Right renal pelvis (tissue), 4 donors: ENCODE measurements at places on chromosomes 4 and X.

- no peak for DNase-seq
These were observed 61.6 kb downstream of the SAT1 start for GRCh38 chrX:23844502-23845138.

DNA sequence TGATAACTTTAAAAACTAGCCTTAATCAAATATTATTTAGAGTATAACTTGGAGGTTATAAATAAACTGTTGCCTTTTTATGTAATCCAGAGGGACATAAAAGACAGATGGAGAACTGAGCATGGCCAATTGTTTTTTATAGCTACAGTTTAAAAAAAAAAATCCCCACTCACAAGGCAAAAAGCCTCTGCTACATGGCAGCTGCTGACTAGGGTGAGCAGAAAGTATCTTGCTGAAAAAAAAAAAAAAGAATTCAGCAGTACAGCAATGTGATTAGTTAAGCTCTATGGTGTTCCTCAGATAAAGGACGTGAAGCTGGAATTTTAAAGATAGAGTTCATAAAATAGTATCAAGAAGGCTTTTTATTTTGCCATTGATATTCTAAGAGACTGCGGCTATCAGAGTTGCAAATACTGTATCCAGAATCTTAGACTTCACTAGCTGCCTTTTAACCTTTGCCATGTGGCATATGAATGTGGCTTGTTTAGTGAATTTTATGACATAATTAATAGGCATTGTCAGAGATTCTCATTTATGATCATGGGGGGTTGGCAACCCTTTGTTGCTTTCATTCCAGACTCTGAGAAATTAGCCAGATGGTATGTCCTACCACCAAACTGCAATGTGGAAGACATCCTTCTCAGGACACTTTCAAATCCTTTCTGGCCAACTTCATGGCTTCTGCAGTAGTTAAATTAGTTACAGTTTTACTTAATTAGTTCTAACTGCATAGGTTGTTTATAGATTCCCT is 498.0 kb downstream of the STPG2 start:
- DNase-seq = no peak

DNA sequence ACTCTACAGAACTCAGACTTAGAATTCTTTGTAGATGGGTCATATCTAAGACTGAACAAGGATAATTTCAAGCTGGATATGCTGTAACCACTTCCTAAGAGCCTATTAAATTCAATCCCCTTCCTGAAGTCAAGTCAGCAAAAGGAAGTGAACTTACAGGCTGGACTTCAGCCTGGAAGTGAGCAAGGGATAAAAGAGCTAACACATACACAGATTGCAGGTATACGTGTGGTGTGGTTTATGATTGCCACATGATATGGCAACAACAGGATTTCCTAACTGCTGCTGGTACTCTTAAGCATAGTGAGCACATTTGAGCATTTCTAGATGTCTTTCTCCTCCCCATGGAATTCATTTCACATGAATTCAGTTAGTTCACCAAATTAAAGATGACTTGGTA is 38.2 kb upstream of the UXT start:
- DNase-seq = no peak

- no peak for DNase-seq
These were observed 663 bp downstream of the CXorf38 start for GRCh38 chrX:40646489-40647306.

- DNase-seq = no peak
These were observed 237.6 kb upstream of the NDST3 start for GRCh38 chr4:117796677-117797076.

DNA sequence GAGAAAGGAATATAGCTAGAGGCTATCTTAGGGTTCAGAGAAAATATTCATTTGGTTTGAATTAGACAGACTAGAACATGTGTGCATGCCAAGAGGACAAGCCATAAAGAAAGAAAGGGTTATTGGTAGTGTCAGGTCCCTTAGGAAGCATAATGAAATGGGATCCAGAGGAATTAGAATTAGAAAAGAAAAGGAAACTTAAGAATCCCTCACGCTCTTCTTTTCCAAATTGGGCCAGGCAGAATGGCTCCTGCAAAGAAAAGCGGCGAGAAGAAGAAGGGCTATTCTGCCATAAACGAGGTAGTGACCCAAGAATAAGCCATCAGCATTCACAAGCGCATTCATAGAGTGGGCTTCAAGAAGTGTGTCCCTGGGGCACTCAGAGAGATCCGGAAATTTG is 4.9 kb upstream of the ABCG2 start:
- DNase-seq = no peak

DNA sequence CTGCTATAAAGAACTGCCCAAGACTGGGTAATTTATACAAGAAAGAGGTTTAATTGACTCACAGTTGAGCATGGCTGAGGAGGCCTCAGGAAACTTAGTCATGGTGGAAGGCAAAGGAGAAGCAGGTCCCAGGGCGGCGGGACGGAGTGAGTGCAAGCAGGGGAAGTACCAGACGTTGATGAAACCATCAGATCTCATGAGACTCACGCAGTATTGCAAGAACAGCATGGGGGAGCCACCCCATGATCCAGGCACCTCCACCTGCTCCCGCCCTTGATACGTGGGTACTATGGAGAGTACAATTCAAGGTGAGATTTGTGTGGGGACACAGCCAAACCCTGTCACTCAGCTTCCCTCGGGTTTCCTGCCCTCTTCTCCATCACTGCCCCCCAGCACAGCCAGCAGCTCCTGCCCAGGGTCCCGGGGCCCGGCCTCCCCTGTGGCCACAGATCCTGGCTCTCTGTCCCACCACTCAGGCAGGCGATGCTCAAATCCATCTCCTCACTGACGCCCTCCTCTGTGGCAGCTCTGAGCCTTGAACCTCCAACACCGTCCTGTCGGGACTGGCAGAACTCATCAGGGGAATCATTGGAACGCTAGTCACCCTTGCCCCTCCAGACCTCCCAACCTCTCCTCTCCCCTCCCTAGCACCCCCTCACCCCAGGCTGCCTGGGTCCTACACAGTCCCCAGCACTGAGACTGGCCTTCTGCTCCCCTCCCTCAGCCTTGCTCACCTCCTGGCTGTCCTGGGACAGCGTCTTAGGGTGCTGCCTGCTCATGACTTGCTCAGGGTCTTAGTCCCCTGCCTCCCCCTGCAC is 37.6 kb downstream of the FGFRL1 start:
- DNase-seq = no peak

DNA sequence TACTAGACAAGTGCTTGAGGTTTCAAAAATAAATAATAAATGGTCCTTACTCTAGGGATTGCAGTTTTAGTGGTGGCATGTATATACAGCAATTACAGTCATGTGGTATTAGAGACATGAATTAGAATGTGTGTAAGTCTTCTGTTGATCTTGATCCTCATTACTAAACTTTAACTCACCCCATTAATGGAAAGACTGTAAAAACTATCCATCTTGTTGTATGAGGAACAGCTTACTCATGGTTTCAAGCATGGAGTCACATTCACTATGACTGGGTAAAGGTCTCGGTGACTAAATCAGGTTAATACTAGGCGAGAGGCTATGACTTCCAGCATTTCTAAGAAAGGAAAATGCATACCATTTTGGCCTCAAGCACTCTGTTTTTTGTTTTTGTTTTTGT is 107.0 kb upstream of the HPGD start:
- no peak for DNase-seq

DNA sequence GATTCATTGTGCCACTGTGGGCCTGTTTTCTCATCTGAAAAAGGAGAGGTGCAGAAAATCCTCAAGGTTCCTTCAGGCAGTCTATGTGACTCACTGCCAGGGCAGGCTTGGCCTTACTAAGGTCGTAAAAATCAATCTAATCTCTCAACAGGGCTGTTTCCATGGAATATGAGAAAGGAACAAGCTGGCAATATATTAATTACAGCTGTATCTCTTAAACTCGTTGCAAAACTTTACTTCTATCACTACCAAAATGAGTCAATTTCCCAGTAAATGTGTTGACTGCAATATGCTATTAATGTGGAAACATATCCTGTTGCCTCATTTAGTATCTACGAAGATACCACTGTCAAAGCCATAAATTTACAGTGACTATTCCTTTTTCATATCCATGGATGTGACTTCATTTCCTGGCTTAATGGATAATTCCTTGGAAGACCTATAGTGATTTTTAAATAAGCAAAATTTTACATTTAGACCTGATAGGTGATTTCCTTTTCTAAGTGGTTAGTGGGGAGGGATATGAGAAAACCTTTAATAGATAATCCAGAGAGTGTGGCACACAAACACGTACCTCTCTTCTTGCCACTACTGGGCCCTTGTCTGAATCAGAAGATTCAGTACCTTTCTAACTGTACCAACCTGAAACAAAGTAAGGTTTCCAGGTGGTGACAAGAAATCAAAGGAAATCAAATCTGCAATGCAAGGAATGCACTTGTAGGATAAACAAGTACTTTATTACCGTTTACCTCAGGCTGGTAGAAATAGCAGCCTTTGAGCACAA is 127.4 kb upstream of the FTHL17 start:
- DNase-seq = no peak

GRCh38 chr4:185570727-185571126 is 35.4 kb upstream of the PDLIM3 start:
- no peak for DNase-seq

DNA sequence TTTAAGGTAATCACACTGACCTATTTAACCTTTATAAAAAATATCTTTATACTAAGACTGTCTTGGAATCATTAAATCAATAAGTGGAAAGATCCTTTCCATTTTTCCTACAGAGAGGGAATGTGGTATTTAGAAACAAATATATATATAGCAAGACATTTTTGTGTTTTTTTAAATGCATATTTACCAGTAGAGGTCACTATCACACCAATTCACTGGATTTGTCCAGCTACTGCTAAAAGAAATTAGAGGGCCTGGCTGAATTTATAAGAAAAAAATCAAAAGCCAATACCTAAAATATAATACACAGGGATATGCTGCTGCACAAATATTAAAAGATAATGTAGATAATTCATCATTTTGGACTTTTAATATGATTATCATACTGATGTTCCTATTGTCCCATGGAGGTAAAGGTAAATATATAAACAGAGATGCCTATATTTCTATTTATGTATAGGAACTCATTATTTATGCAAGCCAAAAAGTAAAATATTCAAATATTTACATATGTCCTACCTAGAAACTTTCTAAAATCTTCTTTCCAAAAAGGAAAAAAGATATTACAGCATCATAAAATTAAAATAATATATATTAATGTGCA is 69.5 kb downstream of the PDE5A start:
- peak; percentile 38 for DNase-seq

- DNase-seq = no peak
These were observed 403.9 kb upstream of the RPS6KA3 start for GRCh38 chrX:20670611-20671010.

DNA sequence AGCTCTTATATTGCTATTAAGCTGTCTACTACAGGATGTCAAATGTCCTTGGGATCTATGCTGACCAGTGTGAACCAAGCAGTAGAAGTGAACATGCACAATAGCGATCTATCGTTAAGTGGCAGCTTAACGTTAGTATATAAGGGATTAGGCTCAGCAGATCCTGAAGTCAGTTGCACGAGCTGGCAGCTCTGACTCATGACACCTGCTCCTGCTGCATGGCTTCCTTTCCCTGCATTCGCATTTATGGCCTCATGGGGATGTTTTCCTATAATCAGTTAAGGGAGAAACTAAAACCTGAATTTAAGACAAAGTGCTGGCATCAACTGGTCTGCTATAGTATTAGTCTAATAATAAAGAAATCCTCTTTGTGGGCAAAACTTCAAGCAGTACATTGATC is 12.7 kb upstream of the MCUB start:
- DNase-seq = no peak

GRCh38 chrX:3585719-3586118 is 127.7 kb downstream of the PRKX start:
- DNase-seq = no peak

DNA sequence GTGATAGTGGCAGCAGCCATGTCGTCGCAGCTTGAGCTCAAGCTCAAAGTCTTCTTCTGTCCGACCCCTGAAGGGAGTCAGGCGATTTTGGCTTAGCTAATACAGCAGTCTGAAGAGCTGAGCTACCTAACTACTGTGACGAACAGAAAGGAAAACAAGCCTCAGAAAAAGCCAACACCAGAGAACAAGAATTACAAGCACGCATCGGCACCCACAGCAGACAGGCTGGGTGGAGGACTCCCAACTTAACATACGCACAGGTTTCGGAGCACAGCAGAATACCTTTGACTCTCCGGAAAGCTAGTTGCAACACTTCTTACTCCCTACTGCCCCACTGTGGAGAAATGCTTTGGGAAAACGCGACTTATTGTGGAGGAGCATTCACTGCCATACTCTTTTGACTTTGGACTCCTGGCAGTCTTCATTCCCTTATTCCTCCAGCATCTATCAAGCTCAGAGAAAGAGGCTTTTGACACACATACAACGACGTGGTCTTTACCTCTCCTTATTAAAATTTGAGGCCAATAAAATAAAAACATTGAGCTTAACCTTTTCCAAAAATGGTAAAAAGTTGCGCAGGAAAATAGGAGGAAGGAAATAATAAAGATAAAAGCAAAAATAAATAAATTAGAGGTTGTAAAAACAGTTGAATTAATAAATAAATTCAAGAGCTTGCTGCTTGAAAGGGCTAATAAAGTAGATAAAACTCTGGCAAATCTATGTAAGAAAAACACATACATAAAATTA is 41.3 kb upstream of the GPC3 start:
- DNase-seq = peak; percentile 52

DNA sequence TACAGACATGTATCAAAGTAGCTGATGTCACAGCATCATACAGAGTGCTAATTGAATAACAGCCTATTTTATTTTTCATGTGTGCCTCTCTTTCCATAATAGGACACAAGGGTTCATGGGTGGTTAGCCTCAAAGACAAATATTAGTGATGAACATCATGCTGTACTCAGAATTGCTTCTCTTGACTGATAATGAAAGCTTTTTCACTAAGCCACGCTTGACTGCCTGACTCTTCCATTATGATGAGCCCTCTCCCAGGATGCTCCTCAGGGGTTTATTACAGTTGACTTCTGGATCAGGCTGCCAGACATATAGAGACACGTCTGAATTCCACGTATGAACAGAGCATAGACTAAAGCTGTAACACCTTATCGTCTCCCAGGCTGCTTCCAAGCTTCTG is 2757.5 kb downstream of the PCDH7 start:
- DNase-seq = no peak

DNA sequence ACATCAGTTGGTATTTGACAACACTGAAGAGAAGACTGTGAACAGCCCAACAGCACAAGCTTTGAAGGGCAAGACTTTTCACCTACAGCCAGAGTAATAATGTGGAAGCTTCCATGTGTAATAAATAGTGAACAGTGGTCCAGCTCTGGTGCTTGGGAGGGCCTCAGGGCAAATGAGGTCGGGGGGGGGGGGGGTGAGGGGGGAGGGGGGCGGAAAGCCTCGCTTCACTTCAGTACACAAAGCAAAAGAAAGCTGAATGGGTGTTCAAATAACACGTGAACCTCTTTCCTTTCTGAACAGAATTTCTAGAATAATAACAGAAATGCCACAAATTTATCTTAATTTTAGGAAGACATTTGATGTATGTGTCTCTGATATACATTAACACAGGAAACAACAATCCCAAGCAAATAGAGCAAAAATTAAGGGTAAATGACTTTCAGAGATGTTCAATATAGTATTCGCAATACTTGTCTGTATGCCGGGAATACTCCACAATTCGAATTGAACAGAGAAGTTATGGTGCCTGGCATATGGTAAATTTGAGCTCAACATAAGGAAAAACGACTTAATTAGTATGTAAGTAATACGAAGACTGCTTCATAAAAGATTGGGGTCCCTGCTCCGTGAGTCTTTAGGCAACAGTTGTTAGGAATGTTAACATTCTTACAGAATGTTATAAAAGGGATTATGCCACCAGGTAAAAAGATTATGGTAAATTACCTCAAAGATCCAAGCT is 92.6 kb downstream of the FRYL start:
- no peak for DNase-seq
